ENCODE measurements at places on chromosomes 16 and 17.

DNA sequence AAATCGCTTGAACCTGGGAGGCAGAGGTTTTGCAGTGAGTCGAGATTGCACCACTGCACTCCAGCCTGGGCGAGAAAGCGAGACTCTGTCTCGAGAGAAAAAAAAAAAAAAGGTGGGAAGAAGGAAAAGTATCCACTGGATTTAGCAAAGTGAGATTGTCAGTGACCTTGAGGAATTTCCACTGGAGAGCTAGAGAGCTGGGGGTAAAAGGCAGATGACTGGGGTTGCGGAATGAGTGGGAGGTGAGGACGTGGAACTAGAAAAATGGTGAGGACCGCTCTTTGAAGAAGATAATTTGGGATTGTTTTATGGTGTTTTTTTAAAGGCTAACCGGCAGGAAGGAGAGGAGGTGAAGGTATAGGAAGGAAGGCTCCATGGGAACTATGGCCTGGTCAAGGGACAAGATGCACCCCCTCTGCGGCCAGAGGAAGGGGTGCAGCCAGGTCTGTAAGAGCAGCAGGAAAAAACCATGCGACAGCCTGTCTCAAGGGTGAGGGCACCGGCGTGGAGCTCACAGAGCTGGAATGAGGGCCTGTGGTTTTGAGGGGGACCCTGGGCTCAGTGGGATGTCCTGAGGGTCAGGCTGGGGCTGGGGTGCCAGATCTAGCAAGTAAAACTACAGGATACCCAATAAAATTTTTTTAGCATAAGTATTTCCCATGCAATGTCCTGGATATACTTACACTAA, 694 bp upstream of the MLST8 start:
- no peak for DNase-seq

DNA sequence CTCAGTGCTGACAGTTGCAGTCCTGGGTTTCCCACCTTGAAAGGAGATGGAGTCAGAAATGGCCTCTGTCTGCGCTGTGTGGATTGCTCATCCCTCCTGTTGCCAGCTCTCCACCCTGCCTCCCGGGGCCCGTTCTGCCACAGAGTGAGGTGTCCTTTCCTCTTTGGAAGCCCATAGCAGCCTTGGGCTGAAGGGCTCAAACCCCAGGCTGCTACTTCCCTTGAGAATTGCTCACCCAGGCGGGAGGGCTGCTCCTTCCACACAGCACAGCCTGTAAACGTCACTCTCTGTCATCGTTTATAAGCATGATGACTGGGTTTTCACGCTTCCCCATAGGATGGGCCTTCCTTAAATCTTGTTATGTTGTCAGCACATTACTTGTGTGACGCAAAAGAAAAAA, 62.7 kb downstream of the FOXK2 start:
- no peak for DNase-seq

DNA sequence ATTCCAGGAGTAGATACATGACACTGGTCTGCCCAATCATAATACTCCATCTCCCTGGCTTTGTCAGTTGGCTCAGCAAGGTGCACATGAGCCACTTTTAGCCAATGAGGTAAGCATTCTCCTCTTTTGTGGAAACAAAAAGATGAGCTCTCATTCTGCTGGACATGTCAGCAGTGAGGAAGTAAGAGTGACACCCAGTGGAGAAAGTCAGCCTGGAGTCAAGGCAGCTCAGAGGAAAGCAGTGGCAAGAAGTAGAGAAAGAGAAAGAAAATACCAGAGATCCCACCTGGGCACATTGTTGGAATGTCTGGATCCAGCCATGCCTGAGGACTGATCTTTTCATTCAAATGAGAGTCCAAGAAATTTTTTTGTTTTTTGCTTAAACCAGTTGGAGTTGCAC, 496.9 kb upstream of the C16orf82 start:
- no peak for DNase-seq

GRCh38 chr17:2700030-2700490, 11.5 kb downstream of the CLUH start:
- no peak for DNase-seq

- DNase-seq, result no peak
Observed at GRCh38 chr16:84687715-84688114, 12.1 kb upstream of the USP10 start.

- no peak for DNase-seq
Observed at GRCh38 chr16:16124974-16125373, 98.3 kb downstream of the ABCC6 start.

DNA sequence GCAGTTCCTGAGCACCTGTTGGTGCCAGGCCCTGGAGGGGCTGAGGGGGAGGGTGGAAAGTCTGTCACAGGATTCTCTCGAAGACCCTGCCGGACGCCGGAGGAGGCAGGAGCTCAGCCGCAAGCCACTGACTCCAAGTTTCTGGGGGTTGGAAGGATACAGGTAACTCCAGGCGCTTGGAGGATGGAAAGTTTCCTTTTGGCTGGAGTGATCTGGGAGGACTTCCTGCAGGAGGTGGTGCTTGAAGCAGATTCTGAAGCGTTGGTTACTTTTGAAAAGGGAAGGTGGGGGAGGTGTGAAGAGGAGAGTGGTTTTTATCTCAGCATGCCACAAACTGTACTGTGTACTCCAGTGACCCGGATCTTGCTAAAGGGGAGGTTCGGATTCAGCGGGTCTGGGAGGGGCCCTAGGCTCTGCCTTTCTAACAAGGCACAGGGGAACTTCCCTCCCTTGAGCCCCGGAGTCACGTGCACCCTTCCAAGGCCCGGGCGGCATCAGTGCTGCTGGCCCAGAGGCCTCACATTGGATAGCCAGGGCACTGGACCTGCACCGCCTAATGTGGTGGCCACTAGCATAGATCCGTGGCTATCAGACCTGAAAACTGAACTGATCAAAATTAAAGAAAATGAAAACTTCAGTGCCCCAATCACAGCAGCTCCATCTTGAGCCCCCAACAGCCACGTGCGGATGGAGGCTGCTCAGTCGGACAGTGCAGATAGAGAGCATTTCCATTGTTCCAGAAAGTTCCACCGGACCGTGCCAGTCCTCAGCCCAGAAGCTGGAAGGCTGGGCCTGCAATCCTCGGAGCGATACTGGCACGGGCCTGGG, 42.2 kb upstream of the GSE1 start:
- no peak for DNase-seq

- no peak for DNase-seq
Observed at GRCh38 chr16:85650844-85651628, 37.7 kb downstream of the GINS2 start.
